ENCODE measurements at places on chromosomes 5 and 9.

GRCh38 chr5:89847743-89848142 lies 561.8 kb downstream of the CETN3 start:
- no peak for DNase-seq

DNA sequence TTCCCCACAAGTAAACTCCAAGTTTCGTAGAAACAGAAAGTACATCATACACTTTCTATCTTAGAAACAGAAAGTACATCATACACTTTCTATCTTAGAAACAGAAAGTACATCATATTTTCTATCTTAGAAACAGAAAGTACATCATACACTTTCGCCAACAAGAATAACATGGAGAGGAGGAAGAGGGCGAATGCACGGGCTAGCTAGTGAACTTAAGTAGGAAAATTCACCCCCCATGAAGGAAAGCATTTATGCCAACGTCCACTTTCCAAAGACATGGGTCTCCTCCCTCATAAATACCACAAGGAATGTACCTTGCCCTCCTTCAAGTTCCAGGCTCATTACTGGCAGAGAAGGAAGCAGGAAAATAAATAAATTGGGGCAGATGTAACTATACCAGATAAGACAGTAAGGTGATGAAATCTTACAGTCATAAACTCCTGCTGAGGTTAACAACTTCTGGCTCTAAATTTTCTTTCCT lies 64.7 kb downstream of the FRMD3 start:
- no peak for DNase-seq

- no peak for DNase-seq
Observed at GRCh38 chr9:135772056-135772646, 70.2 kb downstream of the KCNT1 start.

DNA sequence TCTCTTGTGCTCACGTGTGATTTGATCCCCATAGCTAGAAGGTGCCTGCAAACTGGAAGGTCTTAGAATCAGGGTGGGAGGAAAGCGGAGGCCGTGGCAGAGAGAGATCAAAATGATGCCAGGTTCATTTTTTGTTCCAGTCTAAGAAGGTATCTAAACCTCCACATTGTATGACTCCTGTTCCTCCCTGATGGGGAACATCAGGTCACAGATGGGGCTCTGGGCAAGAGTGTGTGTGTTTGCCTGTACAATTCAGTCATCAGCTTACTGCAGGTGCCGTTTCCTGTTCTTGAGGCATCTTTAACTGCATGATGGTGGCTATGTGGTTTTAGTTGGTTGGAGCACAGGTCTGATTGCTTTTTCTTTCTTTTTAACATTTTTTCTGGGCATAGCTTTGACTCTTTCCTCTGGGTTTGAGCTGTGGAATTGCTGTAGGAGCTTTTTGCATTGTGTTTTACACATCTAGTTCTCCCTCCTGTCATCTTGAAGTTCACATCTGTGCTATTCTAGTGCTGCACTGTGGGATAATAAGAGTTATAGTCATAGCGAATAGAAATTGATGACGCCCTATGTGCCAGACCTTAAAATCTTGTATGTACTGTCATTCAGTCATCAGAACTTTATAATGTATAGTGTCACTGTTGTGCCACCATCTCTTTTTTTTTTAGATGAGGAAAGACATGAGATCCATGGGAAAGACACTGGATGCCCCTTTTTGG lies 30.8 kb downstream of the ARHGAP26 start:
- DNase-seq = no peak

DNA sequence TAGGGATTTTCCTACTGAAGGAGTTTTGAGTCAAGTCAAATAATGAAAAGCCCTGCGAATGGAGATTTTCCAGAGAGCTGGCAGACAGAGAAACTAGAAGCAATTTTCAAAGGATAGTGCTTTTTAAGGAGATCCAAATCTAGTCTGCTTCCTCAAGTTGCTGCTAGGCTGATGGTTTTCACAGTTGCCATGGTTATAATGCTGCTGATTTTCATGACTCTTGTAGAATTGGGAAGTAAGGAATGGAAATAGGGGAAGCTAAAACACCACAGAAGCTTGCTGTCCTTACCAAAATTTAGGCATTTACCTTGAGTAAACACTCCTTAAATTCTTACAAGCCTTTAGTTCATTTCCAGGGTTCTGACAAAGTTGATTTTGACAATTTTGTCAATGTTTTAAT lies 30.1 kb upstream of the HAPLN1 start:
- no peak for DNase-seq

DNA sequence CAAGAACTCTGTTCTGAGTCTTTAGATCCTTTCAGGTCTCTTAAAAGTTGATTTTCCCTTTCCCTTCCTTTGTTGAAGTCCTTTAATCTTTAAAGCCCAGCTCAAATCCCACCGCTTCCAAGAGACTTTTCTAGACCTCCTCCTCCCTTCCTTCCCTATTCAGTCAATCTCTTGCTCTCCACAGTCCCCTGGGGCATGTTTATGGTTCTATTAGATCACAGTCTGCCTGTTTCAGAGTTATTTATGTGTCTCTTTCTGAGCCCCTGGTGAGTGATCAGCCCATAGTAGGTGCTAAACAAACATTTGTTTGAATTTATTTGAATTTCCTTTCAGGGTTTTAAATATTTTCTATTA lies 7.2 kb upstream of the ARSI start:
- no peak for DNase-seq

- DNase-seq = no peak
Observed at GRCh38 chr5:166505544-166505943, 1785.9 kb upstream of the WWC1 start.
